ENCODE measurements at places on chromosomes 6 and 20.

GRCh38 chr6:161199850-161200249 is 74.0 kb downstream of the AGPAT4 start:
- H3K27ac ChIP-seq: no peak overlapping the region
- H3K4me3 ChIP-seq: no peak overlapping the region
- DNase-seq: no peak

GRCh38 chr6:89295981-89296380 is 19.1 kb downstream of the GABRR2 start:
- no peaks in the 10 kb centered on the region for H3K36me3 ChIP-seq
- no peaks in the 10 kb centered on the region for H3K27me3 ChIP-seq
- H3K4me3 ChIP-seq: no peak overlapping the region
- no peak overlapping the region for H3K27ac ChIP-seq
- H3K4me1 ChIP-seq: peaks cover 22% of the 10 kb centered on the region
- no peak for DNase-seq

DNA sequence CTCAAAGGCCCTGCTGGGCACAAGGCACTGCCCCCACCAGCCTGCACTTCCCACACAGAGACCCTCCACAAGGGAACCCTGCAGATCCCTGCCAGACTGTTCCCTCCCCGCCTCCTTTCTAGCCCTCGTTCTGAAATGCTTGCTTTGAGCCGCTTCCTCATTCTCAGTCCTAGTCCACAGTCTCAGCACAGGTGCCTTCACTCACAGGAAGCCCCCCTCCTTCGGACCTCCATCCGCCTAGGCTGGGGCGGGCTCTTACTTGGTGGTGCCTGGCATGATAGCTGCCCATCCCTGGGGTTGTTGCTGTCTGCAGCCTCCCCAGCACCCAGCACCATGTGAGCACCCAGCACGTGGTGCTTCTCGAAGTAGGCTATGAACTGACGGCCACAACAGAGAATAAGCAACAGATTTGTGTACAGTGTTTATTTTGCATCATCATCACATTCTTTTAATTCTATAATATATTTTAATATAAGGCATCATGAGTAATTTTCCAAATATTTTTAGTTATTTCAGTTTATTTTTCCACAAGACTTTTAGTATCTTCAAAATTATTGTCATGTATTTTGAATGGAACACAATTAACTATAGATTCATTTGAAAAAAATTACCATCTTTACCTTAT is 12.3 kb downstream of the CST5 start:
- H3K4me1 ChIP-seq: peaks cover 8% of the 10 kb centered on the region
- no peak for DNase-seq
- H3K27ac ChIP-seq: no peak overlapping the region
- no peaks in the 10 kb centered on the region for H3K27me3 ChIP-seq

DNA sequence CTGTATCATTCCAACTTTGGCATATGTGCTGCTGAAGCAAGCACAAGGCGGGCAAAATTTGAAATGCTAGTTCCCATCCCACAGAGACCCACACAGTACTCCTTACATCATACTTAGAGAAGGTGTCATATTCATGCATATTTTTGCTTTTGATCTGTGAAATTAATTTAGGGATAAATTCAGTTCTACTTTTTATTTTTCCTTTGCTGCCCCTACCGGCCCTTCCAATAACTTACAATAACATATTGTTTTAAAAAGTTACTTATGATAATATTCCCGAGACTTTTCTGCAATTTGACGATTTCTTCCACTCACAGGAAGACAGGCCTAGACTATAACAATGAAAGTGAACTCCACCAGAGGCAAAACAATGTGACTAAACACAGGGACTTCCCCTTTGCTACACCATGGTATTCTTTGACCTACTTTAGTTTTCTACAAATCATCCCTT is 35.0 kb downstream of the SESN1 start:
- H3K27ac ChIP-seq: no peak overlapping the region
- no peaks in the 10 kb centered on the region for H3K27me3 ChIP-seq
- H3K4me1 ChIP-seq: peaks cover 24% of the 10 kb centered on the region
- DNase-seq: no peak
- no peak overlapping the region for H3K4me3 ChIP-seq

DNA sequence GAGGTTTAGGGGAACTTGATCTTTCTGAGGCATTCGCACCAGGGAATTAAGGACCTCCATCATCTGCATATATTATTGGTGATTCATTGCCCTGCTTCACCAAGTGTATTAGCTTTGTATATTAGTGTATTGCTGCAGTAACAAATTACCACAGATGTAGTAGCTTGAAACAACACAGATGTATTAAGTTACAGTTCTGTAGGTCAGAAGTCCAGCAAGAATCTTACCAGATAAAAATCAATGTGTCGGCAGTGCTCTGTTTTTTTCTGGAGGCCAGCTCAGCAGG is 65.8 kb downstream of the HMGN3 start:
- H3K4me1 ChIP-seq: no peaks in the 10 kb centered on the region
- H3K36me3 ChIP-seq: no peaks in the 10 kb centered on the region
- H3K27me3 ChIP-seq: peaks cover 2% of the 10 kb centered on the region
- no peak for DNase-seq
- H3K4me3 ChIP-seq: no peak overlapping the region

DNA sequence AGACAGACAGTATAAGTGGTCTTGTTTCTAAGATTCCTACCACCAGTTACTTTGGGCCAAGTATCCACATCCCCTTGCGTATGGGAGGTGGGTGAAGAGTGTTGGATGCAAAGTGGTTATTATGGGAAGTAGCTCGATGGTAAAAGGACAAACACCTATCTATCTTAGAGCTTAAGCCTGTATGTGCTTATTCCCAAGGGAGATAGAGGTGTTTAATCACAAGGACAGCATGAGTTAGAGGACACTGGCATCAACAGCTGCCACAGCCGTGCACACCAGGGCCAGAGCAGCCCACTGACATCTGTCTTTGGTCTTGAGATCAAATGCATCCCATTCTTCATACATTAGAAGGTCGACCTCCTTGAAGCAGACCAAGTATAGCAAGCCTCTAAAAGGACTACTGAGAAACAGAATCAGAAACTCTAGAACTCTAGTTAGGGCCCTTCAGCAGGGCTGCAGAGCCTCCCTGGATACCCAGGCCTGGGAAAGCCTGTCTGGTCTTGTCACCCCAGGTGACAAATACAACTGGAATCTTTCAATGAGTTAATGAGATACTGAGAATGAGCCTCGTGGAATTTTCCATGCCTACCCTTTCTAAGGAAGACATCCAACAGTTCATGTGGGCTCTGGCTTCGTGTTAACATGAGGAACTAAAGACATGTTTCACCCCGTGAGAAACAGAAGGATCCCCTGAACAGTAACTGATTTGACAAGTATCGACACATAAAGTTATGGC is 28.7 kb downstream of the TXNDC5 start:
- H3K4me1 ChIP-seq: no peaks in the 10 kb centered on the region
- H3K27me3 ChIP-seq: no peaks in the 10 kb centered on the region
- no peak overlapping the region for H3K27ac ChIP-seq
- no peak for DNase-seq
- no peak overlapping the region for H3K4me3 ChIP-seq

DNA sequence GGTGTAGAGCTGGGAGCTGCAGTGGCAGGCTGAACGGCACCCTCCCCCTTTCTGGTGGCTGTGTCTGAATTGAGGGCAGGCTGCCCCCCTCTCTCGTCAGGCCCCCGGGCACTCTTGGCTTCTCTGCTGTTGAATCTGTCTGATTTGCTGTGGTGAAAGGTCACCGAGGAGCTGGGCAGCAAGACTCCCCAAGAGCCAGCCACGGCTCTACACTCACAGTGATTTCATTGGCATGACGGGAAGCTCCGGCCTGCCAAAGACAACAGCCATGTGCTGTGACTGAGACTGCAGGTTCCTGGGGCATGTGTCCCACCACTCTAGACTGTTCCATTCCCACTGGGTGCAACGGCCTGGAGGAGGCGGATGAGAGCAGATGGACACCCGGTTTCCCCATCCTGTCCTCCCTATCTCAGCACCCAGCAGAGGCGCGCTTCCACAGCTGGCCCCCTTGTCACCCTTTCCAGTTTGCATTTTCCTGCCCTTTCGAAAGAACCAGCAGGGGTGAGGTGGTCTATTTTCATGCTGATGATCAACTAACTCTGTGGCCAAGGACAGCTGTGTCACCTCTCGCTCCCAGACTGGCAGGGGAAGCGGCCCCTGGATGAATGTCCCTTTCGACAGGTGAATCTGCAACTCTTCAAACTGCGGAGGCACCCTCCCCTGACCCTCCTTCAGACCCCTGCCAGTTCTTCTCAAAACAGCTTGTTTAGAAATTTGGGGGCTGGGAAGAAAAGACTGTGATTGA is 2.2 kb downstream of the APCDD1L start:
- H3K4me1 ChIP-seq: no peaks in the 10 kb centered on the region
- no peak overlapping the region for H3K4me3 ChIP-seq
- H3K36me3 ChIP-seq: no peaks in the 10 kb centered on the region
- peaks cover 38% of the 10 kb centered on the region for H3K27me3 ChIP-seq

DNA sequence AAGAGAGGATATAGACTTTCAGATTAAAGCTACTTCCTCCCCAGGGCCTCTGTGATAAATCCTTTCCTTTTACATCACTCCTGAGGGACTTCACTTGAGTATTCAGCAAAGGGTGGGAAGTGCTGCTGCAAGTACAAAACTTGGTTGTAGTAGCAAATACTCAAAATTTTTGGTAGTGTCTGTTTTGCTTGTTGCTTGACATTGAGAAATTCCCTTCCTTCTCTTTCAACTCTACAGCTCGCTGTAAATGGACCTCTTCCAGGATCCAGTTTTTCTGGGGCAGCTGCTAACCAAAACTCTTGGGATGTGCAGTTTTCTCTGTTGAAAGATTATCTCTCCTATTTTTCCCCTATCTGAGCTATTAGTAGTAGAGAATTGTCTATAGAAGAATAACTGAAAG is 472.0 kb downstream of the CD109 start:
- H3K4me3 ChIP-seq: no peak overlapping the region
- H3K4me1 ChIP-seq: no peaks in the 10 kb centered on the region
- no peaks in the 10 kb centered on the region for H3K27me3 ChIP-seq
- no peaks in the 10 kb centered on the region for H3K36me3 ChIP-seq
- DNase-seq: no peak
- H3K27ac ChIP-seq: no peak overlapping the region

DNA sequence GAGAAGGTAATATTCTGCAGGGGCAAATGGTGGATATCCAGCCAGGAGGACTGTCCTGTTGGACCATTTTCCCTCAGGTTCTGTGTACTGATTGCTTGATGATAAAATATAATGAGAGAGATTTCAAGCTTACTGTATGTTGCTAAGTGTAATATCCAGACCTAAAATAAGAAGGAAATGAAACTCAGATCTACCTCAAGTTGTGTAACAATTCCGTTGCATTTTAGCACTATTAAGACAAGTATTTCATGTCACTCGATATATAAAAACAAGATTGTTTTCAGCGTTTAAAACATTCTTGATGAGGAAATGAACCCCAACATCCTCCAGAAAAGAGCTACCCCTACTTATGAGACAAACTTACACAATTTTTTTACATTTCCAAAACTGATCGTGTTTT is 57.2 kb downstream of the RGS17 start:
- H3K27ac ChIP-seq: no peak overlapping the region
- H3K36me3 ChIP-seq: no peaks in the 10 kb centered on the region
- H3K4me1 ChIP-seq: no peaks in the 10 kb centered on the region
- H3K4me3 ChIP-seq: no peak overlapping the region

DNA sequence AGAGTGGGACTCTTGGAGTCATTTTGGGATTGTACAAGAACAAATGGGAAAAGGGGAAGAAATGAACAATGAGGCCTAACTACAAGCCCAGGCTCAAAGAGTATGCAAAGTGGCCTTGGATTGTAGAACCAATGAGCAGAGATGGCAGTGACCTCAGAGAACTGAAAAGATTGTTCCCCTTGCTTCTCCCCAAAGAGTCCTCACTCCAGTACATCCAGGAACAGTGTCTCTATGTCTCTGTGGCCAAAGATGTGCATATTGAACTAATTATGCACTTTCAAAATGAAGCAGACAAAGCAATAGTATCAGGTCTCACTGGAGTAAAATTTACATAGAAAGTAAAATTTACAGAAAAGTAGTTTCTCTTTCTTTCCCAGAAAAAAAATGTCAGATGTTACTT is 81.0 kb downstream of the SMLR1 start:
- peaks cover 3% of the 10 kb centered on the region for H3K36me3 ChIP-seq
- no peak for DNase-seq
- H3K27me3 ChIP-seq: no peaks in the 10 kb centered on the region
- H3K4me1 ChIP-seq: peaks cover 9% of the 10 kb centered on the region

DNA sequence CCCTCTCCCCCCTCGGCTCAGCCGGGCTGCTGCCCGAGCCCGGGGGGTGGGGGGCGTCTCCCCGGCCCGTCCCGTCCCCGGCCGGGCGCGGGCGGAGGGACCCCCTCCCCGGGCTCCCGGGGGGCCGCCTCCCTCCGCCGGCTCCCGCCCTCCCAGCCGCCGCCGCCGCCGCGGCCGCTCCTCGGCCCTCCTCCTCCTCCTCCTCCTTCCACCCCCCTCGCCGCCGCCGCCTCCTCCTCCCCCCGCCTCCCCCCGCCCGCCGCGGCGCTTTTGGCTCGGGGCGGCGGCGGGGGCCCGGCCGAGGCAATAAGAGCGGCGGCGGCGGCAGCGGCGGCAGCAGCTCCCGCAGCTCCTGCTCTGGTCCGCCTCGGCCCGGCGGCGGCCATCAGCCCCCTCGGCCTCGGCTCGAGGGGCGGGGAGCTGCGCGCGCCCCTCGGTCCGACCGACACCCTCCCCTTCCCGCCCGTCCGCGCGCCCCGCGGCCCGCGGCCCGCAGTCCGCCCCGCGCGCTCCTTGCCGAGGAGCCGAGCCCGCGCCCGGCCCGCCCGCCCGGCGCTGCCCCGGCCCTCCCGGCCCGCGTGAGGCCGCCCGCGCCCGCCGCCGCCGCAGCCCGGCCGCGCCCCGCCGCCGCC is 38.7 kb downstream of the GNAS start:
- peak overlapping the region; percentile 71 for H3K4me3 ChIP-seq
- peak; percentile 71 for DNase-seq
- no peaks in the 10 kb centered on the region for H3K27me3 ChIP-seq
- H3K4me1 ChIP-seq: peaks cover 52% of the 10 kb centered on the region
- H3K27ac ChIP-seq: peak overlapping the region; percentile 84

DNA sequence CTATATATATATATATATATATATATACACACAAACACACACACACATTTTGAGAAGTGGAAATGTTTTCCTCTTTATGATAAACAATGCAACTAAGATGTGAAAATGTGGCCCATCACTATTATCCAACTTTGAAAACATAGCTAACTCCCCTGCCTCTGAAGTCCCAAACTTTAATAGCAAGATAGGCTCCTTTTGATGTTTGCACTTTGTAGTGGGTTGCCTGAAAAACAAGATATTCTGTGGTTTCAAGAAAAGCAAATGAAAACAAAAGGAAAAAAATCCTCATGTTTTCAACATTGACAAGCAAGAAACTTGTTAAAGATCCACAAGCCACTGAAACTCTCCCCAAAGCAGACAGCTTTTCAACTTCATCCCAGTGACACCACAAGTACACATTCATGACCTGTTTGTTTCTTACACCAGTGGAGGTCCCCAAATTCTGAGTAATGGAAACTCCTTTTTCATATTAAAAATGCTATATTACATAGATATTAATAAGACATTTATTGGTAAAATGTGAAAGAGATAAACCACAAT is 90.0 kb downstream of the IPCEF1 start:
- peaks cover 7% of the 10 kb centered on the region for H3K36me3 ChIP-seq
- peaks cover 24% of the 10 kb centered on the region for H3K4me1 ChIP-seq
- H3K27me3 ChIP-seq: peaks cover 4% of the 10 kb centered on the region
- no peak overlapping the region for H3K4me3 ChIP-seq
- no peak overlapping the region for H3K27ac ChIP-seq

- H3K4me3 ChIP-seq: no peak overlapping the region
- peaks cover 5% of the 10 kb centered on the region for H3K36me3 ChIP-seq
- H3K4me1 ChIP-seq: peaks cover 13% of the 10 kb centered on the region
These were observed 317.0 kb downstream of the CDC5L start for GRCh38 chr6:44704240-44705150.
